Right renal cortex interstitium (tissue), 3 donors: ENCODE measurements at places on chromosomes 3 and 15. TPM values are rescaled to one million over a fixed set of nuclear protein-coding genes. Genes with fewer than 3 reads are reported as not detected.

Gene FEM1B
- polyA plus RNA-seq, result 61.1 TPM

Gene XCR1
- polyA plus RNA-seq, result 0.12 TPM

Gene FAM107A
- 6.2 TPM for polyA plus RNA-seq

Gene NUP210
- 22.7 TPM for polyA plus RNA-seq

Gene TMEM40
- 1.9 TPM for polyA plus RNA-seq

Gene AGBL1
- 0.08 TPM for polyA plus RNA-seq

Gene SPTBN5
- 1.5 TPM for polyA plus RNA-seq

Gene A4GNT
- polyA plus RNA-seq, result 0.96 TPM

Gene CCR8
- polyA plus RNA-seq, result not detected
